ENCODE measurements at places on chromosomes 12 and 14.

GRCh38 chr12:66860752-66861750 lies 182.2 kb upstream of the GRIP1 start:
- DNase-seq = peak; percentile 2

GRCh38 chr14:41900644-41901043 lies 294.0 kb downstream of the LRFN5 start:
- no peak for DNase-seq

GRCh38 chr14:34348592-34348991 lies 113.4 kb downstream of the SPTSSA start:
- DNase-seq = no peak

DNA sequence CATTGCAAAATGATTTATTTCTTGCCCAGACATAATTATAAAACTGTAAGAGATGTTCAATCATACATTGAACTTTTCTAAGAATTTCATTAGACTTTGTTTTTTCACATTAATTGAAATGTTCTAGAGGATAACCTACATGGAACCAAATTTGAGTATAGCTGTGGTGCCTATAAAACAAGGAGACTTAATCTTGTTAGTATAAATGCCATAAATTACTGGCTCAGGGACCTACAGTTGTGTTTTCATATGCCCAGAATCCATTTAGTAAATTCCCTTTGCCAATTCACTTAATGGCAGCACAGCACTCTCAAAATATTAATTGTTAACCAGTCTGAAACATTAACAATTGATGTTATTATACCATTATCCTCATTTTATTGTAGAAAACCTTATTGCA lies 488.5 kb downstream of the NELL2 start:
- no peak for DNase-seq

DNA sequence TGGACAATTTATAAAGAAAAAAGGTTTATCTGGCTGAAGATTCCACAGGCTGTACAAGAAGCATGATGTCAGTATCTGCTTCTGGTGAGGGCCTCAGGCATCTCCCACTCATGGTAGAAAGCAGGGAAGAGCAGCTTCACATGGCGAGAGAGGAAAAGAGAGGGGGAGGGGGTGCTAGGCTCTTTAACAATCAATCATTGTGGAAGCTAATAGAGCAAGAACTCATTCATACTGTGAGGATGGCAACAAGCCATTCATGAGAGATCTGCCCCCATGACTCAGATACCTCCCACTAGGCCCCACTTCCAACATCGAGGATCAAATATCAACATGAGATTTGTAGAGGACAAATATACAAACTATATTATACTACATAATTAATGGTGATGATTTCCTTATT lies 361.9 kb upstream of the FAR2 start:
- DNase-seq = no peak

DNA sequence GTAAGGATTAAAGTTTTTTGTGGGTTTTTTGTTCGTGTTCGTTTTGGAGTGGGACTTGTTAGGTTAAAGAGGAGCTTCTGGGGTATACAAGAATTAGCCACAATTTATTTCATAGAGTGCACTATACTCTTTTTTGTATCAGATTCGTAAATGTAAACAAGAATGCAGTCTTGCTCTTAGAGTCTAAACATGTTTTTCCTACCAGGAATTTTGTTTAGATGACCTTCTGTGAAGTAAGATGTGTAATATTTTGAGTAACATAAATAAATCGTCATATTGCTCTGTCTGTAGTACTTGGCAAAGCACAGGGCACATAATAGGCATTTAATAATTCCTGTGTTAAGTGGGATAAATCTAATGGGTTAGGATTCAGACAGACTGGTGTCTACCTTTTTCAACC lies 9.6 kb downstream of the CNOT2 start:
- DNase-seq = no peak

- DNase-seq = no peak
These were observed 141.0 kb downstream of the SLC16A7 start for GRCh38 chr12:59736786-59737185.

DNA sequence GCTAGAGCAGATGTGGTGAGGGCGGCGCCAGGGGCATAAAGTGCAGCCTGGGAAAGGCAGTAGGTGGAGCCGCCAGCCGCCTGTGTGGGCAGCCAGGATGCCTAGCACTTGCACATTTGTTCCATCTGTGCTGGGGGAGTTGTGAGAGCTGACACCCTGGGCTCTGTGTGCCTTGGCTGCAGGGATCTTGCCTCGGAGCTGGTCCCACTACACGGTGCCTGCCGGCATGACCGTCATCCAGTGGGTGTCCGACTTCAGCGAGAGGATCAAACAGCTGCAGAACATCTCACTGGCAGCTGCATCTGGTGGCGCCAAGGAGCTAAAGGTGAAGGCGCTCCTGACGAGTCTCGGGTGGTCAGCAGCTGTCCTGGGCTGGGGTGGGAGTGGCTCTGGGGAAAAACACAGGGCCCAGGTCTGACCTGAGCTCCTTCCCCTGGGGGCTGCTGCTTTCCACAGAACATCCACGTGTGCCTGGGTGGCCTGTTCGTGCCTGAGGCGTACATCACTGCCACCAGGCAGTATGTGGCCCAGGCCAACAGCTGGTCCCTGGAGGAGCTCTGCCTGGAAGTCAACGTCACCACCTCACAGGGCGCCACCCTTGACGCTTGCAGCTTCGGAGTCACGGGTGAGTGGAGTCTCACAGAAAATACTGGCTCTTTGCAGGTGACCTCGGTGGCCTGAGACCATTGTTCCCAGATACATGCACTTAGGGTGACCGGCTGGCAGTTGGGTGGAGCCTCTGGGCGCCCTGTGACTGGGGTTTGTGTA lies 37.4 kb downstream of the HSP90AA1 start:
- no peak for DNase-seq

DNA sequence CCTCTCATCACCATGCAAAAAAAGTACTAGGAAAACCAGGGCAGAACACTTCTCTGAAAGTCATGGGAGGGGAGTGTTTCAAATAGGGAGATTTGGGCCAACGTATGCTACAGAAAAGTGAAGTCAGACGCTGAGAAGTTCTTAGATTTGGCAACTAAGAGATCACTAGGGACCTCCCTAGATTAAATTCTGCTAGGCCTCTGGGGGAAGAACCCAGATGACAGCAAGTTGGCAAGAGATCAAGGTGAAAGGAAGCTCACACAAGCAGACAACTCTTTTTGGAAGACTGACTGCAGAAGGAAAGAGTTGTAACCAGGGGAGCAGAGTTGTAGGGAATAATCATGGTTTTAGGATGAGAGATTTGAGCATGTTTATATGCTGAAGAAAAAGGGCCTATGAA lies 20.7 kb downstream of the IQSEC3 start:
- no peak for DNase-seq

DNA sequence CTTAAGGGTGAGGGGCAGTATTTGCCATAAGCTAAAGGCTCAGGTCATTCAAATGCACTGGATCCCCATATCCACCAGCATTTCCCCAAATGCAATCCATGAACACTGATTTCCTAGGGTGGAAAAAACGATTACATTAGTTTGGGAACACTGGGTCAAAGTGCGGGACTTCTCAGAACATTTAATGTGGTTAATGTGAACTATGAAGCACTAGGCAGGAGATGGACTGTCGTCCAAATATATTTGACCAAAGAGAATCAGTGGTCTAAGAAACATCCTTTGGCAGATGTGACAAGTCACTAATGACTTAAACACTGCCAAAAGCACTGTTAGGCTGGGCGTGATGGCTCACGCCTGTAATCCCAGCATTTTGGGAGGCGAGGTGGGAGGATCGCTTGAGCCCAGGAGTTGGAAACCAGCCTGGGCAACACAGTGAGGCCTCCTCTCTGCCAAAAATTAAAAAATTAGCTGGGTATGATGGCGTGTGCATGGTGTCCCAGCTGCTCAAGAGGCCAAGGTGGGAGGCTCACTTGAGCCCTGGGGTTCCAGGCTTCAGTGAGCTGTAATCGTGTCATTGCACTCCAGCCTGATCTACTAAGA lies 205.4 kb downstream of the CALM1 start:
- DNase-seq = no peak

DNA sequence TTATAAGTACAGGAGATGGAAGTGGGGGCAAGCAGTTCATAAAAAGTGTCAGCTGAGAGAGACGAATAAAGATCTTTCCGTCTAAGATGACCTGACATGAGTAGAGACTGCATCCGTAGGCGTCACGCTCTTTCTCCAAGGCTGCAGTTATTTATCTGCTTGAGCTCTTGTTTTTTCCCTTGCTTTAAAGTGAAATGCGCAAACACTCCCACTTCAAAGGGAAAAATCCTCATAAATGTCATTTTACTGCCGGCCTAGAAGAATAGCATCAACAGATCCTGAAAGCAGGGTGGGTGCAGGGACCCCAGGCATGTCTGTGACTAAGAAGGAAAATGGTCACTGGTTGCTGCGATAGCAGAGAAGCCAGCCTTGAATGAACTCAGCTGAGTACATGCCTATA lies 647.4 kb downstream of the MED13L start:
- no peak for DNase-seq

DNA sequence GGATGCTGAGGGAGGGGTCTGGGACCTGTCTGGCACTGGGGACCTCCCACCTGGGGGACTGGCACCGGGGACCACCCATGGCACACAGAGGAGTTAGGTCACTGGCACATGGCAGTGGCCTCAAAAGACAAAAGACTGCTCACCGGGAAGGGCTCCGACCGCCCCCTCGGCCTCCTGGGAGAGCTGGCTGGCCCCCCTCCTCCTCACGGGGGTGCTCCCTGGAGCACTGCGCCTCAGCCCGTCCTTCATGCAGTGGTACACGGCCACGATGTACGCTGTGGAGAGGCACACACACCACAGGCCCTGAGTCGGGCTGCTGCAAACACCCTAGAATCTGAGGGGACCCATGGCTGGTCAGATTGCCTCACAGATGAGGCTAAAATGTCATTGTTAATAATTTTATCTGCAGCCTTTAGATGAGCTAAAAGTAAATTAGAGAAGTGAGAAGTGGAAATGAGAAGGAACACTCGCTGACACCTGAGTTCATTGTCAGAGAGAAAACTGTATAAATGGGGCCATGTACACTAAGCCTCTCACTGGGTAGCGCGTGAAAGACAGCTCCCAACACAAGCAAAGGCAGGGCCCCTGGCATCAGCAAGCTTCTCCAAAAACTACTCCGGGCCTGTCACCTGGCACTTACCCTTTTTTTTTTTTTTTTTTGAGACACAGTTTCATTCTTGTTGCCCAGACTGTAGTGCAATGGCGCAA lies 14.1 kb downstream of the P2RX2 start:
- DNase-seq = no peak

DNA sequence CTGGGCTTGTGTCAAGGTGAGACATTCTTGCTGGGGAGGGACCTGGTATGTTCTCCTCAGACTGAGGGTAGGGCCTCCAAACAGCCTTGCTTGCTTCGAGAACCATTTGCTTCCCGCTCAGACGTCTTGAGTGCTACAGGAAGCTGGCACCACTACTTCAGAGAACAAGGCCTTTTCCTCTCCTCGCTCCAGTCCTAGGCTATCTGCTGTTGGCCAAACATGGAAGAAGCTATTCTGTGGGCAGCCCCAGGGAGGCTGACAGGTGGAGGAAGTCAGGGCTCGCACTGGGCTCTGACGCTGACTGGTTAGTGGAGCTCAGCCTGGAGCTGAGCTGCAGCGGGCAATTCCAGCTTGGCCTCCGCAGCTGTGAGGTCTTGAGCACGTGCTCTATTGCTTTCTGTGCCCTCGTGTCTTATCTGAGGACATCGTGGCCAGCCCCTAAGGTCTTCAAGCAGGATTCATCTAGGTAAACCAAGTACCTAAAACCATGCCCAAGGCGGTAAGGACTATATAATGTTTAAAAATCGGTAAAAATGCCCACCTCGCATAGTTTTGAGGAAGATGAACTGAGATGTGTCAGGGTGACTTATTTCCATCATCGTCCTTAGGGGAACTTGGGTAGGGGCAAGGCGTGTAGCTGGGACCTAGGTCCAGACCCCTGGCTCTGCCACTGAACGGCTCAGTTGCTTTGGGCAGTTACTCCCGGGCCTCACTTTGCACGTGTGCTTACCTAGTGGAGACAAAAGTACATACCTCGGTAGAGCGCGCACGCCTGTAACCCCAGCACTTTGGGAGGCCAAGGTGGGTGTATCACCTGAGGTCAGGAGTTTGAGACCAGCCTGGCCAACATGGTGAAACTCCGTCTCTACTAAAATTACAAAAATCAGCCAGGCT lies 4.3 kb downstream of the GAPDH start:
- no peak for DNase-seq

DNA sequence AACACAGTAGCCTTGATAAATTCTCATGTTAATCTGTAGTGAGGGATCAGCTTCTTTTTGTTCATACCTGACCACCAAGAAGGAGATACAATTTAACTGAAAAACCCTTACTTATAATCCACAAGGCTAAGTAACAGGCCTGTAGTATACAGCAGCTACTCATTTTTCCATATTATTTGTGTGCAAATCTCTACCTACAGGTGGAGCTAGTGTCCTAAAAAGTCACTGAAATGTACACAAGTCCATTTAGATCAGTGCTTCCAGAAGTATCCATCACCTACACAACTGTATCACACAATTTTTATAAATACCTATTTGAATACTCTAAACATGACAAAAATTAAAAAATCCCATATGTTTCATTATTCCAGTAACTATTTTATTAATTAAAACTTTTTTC lies 173.2 kb downstream of the SLC35F4 start:
- DNase-seq = no peak

- DNase-seq = no peak
These were observed 5.7 kb downstream of the ADCY4 start for GRCh38 chr14:24329073-24329663.

DNA sequence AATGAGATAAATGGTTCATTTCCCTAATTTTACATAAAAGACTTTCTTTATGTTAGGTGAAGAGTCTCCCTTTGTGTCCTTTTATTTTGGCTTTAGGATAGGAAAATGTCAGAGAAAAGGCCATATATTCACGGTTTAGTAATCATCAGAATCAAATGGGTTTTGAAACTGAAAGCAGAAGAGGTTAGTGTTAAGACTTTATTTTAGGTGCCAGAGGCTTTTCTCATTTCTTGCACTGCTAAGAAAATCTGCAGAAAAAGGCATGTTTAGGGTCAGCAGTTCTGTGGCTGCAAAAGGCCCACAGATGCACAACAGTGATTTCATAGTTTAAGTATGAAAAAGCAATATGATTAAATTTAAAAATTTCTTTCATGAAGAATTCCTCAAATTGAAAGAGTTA lies 80.4 kb upstream of the SINHCAF start:
- DNase-seq = no peak

GRCh38 chr14:95500772-95501401 lies 15.6 kb downstream of the SYNE3 start:
- no peak for DNase-seq

GRCh38 chr14:97113339-97113738 lies 316.2 kb downstream of the VRK1 start:
- no peak for DNase-seq

- no peak for DNase-seq
These were observed 200.7 kb downstream of the PCNX1 start for GRCh38 chr14:71107921-71108320.

DNA sequence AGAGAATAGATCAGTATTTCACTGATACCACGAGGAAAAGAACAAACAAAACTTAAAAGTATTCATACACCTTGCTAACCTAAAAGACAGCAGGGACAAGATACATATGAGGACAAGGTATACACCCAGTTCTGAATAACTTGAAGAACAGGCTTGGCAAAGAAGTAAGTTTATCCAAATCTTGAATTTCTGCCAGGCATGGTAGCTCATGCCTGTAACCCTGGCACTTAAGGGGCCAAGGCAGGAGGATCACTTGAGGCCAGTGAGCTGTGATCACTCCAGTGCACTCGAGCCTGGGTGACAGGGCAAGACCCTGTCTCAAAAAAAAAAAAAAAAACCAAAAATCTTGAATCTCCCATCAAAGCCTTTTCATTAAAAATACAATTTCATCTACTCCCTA lies 25.0 kb downstream of the EIF2S1 start:
- DNase-seq = no peak
